ENCODE measurements at places on chromosomes 2 and 18.

DNA sequence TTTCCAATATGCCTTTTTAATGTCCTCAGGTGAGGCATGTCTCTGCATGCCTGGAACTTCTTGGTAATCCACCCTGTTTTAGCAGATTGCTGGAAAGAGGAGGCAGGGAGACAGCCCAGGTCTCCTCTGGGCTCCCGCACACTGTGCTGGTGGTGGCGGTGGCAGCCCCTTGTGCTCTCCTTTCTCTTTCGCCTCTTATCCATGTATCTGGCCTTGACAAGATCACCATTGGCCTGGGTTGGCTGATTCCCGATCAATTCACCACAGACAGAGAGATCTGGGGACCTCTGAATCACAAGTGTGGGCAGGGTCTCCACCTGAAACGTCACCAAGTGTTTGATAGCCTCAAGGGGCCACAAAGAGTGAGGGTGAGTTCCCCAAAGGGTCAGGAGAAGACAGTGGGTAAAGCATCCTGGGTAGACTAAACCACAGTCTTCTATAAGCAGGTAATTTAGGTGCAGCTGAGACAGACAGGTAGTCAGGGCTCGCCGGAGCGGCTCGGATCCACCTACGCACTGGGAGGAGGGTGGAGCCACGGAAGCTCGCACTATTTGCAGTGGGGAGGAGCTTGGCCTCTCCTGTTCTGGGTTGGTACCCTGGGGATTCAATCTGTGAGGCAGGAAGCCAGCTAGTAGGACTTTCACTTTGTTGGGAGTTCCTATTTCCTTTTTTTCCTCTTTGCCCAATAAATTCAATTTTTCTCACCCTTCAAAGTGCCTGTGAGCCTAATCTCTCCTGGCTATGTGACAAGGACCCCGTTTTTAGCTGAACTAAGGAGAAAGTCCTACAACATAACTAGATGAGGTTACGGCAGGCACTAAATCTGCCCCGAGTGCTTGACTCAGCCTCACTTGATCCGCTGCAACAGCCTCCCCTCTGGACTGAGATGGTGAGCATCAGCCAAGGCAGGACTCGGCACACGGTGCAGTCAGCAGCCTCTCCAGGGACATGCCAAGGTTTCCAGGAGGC lies 57.6 kb downstream of the SLC4A3 start:
- no peak for DNase-seq

DNA sequence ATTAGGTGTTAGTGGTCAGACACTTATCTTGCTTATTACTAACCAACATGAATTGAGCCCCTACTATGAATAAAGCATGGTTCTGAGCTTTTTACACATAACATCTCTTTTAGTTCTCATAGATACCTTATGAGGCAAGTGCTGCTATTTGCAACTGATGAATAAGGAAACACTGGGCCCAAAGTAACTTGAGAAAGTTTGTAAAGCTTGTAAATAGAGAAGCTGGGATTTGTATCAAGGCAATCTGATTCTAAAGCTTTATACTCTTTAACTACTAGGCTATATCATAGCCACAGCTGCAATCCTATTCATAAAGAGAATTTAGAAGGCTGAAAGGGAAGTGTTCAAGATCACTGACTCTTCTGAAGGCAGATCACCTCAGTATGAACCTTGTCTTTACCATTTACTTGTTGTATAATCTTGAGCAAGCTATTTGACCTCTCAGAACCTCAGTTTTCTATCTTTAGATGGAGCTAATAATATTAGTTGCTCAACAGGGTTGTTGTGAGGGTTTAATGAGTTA lies 60.4 kb downstream of the ABCB11 start:
- DNase-seq = no peak

DNA sequence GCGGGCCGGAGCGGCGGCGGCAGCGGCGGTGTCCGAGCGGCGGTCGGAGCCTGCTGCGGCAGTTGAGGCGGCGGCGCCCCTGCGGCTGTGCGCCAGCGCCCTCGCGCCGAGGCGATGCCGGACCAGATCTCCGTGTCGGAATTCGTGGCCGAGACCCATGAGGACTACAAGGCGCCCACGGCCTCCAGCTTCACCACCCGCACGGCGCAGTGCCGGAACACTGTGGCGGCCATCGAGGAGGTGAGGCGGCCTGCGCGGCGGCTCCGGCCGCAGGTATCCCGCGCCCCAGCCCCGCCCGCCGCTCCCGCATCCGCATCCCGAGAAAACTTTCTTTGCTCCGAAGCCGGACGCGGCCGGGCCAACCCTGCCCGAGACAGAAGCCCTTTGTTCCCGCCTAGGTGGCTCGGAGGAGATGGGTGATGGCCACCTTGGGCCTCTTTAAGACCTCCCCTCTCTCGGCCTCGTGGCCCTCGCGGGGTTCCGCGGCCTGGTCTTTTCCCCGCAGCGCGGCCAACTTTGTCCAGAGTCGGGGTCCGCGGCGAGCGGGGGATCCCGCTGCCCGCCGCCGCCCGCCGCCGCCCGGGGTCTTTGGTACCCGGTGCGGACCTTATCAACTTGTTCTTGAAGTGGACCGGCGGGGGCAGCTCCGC lies 504 bp downstream of the ASAP2 start:
- DNase-seq = no peak

- DNase-seq = no peak
Observed at GRCh38 chr18:9841752-9842151, 44.0 kb upstream of the TXNDC2 start.

- DNase-seq = no peak
Observed at GRCh38 chr18:2337552-2338141, 233.7 kb downstream of the METTL4 start.

- DNase-seq = no peak
Observed at GRCh38 chr2:181977661-181978350, 7.8 kb upstream of the PPP1R1C start.

DNA sequence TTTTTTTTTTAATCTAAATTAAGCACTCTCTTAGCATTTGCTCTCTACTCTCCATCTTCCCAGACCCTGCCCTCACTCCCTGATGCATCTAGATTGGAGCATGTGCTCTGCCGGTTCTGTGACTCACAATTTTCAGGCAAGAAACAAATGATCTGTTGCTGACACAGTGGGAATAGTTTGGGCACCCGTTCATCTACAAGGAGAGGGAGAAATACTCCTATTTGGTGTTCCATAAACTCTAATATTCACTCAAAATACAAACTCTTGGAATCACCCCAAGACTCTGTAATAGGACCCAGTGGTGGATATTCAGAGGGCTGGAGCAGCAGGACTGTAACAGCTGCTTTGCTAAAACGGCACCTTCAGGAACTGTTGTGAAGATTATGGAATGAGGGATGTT lies 37.1 kb upstream of the LINC00305 start:
- no peak for DNase-seq

GRCh38 chr2:47429795-47430194 lies 26.8 kb downstream of the MSH2 start:
- DNase-seq = no peak

- no peak for DNase-seq
Observed at GRCh38 chr18:54162431-54162830, 62.0 kb downstream of the MBD2 start.

GRCh38 chr2:159379181-159379580 lies 92.7 kb upstream of the WDSUB1 start:
- no peak for DNase-seq

- no peak for DNase-seq
Observed at GRCh38 chr2:71669628-71670429, 216.5 kb downstream of the DYSF start.

DNA sequence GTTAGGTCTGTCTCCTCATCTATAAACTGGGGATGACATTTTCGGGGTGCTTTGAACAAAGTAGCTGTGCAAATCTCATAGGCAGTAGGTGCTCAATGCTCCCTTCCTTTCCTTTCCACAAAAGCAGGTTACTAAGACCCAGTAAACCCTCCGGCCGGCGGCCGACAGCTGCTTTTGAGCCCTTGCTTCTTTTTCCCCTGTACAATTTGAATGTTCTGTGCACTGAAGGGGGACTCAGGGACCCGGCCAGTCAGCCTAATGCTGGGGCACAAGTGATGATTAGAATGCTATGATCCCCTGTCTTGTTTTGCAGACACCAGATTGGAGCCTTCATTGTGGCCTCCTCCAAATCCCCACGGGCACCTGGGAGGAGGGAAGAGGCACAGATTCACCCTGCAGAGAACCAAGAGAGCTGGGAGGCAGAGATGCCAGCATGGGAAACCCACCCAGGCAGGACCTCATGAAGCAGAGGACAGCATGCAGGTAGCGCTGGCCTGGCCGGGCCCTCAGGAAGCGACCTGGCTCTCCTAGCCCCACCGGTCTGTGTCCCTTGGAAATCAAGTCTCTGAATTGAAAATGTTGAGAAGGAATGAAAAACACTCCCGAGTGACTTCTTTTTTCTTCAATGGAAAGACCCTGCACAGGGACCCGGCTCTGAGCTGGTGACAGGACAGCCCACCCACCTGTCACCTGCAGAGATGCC lies 128.6 kb upstream of the HDAC4 start:
- DNase-seq = no peak

- no peak for DNase-seq
Observed at GRCh38 chr2:3001615-3002560, 375.7 kb downstream of the EIPR1 start.

- DNase-seq = no peak
Observed at GRCh38 chr2:168471163-168471475, 15.0 kb downstream of the CERS6 start.

All from bone marrow (tissue), 2 donors.